ENCODE measurements at places on chromosomes 5 and 9.
A peak's percentile ranks its signal among the peaks of the same experiment; 100 is the strongest.

DNA sequence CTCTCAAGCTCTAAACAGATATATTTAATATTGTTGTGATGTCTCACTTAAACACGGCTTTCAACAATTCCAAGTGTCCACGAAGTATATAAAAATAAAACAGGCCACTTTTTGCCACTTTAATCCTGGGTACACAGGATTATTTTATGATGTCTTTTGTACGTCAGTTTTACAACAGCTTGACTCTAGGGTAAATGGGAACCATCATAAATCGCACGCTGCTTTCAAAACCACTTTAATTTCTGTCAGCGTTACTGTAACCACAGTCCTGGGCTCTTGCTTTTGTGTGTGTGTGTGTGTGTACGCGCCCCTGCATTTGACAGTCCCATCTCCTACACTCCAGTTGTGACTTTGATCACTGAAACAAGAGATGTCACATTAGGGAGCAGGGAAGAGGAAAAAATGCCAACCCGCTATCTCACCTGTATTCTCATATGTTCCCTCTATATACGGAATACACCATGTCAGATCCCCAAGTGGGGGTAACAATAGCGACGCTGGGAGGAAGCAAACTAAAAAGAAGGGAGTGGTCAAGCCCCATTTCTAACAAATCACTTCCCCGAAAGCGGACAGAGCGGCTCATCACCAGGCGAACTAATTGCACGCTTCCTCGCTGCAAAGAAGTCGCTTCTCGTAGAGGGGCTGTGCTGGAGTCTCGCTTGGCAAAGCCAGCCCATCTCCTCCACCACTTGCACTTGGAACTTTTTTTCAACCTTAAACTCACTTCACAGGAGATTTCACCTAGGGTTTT lies 1.2 kb downstream of the BNC2 start:
- DNase-seq, result no peak

- DNase-seq, result no peak
Measured at GRCh38 chr9:138112791-138113600, 235.4 kb downstream of the CACNA1B start.

DNA sequence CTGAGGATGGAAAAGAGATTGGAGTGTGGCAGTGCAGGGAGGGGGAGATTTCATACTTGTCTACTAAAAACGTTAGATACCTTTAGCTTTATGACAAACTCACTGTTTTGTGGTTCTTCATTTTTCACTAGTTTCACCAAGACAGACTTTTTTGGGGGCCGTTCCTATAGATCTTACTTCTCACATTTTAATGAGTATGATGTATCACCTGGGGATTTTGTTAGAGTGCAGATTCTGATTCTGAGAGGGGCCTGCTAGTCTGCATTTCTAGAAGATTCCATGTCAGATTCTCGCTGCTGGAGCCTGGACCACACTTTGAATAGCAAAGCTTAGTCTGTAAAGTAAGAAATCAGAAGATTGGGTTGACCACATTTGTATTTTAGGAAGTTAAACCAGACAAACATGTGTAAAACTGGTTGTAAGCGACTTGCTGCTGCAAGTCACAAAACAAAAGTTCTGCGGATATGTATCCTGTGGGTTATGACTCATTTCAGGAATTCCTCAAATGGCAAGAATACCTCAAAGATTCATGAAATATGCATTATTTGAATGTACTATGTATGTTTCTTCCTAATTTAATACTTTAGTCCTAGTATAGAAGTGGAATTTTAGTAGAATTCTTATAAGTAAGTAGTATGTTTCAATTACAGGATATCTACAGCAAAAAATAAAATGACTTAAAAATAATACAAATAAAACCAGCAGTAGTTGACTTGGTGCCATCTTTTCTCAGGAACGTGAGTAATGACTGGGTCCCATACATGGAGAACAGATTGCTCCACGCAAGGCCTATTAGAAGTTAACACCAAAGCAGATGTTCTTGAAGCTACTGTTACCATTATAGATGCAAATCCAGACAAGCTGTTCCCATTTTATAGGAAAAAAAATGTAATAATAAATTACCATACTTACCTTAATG lies 27.8 kb downstream of the NFIL3 start:
- DNase-seq, result no peak

DNA sequence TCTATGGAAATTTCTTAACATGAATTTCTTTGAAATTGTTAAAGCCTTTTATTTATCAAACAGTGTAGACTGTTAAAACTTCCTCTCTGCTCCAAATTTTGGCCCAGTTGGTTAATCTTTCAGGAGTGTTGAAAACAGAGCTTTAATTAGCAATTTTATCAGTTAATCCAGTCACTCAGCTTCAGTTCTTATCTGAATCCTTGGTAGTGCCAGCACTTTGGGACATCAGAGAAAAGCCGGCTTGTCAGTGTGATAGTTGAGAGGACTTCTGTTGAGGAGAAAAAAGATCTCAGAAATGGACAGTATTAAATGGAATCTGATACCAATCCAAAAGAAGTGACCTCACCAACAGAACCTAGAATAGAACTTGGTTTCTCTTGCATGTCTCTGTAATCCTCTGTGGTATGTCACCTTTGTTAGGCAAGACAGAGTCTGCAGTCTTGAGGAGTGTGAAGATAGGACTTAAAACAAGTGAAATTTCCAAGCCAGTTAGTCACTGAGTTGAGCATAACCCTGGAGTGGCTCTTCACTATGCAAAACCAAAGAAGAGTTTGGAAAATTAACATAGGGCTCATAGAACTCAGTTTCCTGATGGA lies 251.8 kb downstream of the NNT start:
- DNase-seq, result no peak

- DNase-seq, result no peak
Measured at GRCh38 chr5:76930083-76930482, 22.8 kb upstream of the CRHBP start.

- DNase-seq, result no peak
Measured at GRCh38 chr5:171858303-171858702, 72.7 kb downstream of the SMIM23 start.

- no peak for DNase-seq
Measured at GRCh38 chr5:81542242-81542641, 148.3 kb upstream of the ACOT12 start.

- peak; percentile 29 for DNase-seq
Measured at GRCh38 chr5:148482697-148483462, 99.1 kb downstream of the FBXO38 start.

DNA sequence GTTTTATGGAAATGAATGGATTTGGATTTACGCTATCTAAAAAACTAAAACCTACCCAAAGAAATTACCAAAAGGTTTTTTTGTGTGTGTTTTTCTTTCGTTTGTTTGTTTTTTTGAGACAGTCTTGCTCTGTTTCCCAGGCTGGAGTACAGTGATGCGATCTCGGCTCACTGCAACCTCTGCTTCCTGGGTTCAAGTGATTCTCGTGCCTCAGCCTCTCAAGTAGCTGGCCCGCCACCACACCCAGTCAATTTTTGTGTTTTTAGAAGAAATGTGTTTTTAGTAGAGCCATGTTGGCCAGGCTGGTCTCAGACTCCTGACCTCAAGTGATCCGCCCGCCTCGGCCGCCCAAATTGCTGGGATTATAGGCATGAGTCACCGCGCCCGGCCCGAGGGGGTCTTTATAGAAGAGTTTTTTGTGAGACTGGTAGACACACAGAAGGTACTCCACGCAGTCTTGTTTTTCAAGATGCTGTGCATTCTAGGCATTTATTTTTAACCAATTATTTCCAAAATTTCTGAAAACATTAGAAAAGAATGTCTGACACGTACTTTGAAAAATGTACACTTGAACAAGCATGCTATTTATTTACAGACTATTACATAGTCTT lies 75.7 kb downstream of the NR6A1 start:
- no peak for DNase-seq

DNA sequence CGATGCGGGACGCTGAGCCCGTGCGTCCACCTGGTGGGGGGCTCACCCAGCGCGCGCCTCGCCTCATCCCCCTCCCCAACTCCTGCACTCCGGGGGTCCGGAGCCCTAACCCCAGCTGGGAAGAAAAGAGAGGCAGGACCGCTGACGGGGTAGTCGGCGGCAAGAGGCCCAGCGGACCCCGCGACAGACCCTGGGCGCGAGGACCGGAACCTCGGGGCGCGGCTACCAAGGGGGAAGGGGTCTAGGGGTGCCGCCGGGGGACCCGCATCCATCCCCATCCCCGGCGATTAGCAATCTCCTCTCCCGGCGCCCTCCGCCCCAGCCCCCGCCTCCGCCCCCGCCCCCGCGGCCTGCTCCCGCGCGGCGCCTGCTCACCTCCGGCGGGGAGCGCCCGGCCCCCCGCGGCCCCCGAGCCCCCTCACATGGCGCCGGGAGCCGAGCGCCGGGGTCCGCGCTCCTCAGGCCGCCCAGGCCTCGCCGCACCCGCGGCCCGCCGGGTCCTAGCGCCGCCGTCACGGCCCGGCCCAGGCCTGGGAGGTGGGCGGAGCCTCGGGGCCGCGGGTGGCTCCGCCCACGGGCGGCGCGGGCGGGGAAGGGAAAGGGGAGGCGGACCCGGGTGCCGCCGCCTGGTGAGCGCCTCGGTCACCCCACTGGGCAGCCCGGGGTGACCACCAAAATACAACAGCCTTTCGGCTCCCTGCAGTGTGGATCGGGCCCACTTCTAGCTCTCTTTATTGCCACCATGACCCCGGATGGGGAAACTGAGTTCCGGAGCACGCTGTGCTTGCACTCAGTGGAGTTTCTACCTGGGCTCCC lies at the start of gene ST6GALNAC6:
Gene ST6GALNAC6 (minus strand): TSS at position 476 of the 816 bp plus-strand sequence. CDS start 1,622 bp downstream, outside the sequence.
- DNase-seq, result no peak

DNA sequence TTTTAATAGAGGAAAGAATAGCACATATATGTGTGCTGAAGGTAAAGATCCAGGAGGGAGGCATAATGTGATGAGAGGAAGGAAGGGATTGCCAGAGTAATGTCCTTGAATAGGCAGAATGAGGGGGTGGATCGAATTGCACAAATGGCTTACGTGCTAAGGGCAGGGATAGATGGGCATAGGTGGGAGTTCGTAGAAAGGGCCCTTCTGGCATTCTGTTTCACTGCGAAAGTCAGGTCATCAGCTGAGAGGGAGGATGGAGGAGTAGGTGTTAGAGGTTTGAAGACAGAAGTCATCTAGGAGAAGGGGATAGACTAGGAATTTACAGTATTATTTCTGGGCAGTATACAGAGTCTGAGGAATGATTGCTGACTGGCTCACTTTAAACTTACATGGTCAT lies 32.1 kb downstream of the CNOT6 start:
- no peak for DNase-seq

DNA sequence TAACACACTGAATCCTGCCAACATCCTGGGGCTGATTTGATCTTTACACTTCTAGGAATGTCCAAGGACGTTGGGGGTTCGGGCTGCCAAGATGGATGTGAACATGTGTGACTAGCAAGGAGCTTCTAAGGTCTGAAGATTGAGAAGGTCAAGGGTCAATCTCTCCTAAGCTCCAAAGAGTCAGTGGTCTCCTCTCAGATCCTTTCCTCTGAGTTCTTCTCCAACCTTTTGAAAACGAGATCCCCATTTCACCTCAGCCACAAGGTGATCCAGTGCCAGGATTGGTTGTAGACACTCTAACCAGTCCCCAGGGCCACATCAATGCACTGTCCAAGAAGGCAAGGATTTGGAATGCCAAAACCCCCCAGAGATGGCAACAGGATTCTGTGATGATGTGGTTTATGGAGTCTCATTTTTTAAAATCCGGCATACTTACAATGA lies 266.8 kb downstream of the NDUFS4 start:
- DNase-seq, result no peak

DNA sequence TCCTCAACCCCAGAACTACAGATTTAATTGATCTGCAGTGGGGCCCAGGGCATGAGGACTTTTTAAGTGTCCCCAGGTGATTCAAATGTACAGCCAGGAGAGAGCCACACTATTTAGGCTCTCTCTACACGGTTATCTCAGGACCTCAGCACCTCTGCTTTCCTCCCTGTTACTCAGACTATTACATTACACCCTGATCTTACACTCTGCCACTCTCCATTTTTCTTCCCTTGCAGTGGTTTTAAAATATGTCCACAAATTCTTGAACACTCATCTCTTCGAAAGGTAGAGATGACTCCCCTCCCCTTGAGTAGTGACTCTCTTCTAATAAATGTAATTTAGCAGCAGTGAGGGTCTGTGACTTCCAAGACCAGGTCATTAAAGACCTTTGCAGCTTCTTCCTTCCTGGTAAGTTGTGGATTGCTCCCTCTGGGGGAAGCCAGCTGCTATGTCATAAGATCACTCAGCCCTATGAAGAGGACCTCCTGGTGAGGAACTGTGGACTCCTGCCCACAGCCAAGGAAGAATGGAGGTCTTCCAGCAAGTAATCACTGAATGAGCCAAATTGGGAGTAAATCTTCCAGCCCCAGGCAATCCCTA lies 87.5 kb upstream of the SSBP2 start:
- no peak for DNase-seq

GRCh38 chr9:18890372-18890771 lies 142.6 kb downstream of the SAXO1 start:
- DNase-seq, result no peak

DNA sequence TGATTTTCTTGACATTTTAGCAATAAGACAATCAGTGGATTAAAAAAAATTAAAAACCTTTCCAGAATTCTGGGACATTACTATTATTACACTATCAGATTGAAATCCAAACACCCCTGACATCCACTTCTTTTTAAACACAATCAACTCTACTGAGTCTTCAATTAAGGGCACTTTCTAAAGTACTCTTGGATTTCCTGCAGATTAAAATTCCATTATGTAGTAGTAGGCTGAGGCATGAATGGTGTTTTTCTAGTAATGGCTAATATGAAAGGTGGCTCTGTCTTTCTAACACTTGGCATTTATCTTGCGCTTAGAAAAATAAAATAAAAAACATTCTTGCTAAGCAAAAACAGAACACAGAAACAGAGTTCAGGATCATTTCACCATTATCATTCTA lies 107.8 kb downstream of the OXCT1 start:
- no peak for DNase-seq

DNA sequence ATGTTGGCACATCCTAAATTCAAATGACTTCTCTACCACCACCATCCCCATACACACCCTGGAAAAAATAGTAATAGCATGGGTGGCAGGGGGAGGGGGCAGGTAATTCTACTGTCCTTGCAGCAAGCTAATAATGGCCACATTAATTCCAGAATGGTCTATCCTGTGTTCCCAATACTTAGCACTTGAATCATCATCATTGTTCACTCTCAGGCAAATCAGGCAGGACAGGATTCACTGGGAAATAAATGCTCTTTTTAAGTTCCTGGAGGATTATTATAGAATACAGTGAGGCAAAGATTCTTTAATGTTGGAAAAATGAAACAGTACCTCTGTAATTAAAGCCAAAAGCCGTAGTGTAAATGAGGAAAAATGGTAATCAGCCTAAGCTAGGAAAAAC lies 254.5 kb downstream of the ARRDC3 start:
- no peak for DNase-seq
